Stimulated activated CD8-positive, alpha-beta memory T cell treated with anti-CD3 and anti-CD28 coated beads, Interleukin-7, amount 100 ng/mL, for 1 hour (primary cell): ENCODE measurements at places on chromosomes 6 and 20.

DNA sequence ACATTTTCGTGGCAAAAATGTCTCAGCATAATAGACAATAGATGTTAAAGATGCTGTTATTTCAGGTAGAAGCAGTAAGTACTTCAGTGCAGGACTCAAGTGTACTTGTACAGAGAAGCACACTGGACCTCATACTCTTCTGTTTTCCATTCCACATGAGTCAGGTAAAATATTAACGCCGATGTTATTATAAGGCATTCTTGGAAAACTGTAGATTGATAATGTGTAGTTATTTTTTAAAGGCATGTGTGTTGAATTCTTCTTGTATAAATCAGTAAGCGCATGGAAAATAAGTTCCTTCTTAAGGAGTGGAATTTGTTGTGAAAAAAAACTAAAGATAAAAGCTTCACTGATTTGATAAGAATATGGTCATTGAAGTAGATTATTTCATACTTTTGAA lies 45.8 kb downstream of the DOP1A start:
- DNase-seq, result no peak

DNA sequence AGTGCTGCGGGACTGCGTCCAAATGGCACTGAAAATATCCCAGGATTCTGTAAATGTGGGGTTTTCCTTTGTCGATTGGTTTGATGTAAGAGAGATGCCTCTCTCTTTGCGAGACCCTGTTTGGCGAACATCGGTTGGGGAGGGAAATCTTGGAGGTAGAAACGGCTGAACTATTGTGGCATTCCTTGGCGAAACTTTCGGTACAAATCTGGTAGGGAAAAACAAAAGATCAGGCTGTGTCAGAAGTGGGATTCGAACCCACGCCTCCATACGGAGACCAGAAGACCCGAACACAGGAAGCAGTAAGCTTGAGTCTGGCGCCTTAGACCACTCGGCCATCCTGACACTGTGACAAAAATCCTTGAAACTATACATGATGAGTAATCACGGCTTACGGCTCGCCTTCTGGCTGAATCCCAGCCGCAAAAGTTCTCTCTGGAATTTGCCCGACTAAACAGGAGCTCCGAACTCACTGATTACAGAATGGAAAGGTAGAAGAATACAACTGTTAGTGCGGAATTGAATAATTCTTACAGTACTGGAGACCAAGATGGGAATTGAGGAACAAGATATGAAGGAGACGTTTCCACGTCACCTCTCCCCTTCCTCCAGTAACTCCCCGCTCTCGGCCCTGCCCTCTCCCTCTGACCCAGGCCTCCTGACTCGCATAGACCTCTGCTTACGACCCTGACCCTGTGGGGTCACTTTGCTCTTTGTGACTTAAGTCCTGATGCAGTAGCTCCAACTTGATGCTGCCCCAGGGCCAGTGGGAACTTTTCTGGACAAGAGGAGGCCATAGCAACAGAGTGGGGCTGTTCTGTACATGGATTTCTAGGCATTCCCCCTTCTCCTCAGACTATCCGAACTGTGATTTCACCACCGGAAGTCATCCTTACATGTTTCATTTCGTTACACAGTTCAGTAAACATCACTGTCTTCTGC lies 132.8 kb upstream of the ZNF184 start:
- no peak for DNase-seq

GRCh38 chr6:168871642-168872315 lies 381.9 kb downstream of the THBS2 start:
- DNase-seq, result no peak

- DNase-seq, result peak; percentile 37
These were observed 102.1 kb upstream of the MYL9 start for GRCh38 chr20:36439040-36439730.

- DNase-seq, result no peak
These were observed 50.6 kb upstream of the LOC128125822 start for GRCh38 chr6:63521475-63522210.

DNA sequence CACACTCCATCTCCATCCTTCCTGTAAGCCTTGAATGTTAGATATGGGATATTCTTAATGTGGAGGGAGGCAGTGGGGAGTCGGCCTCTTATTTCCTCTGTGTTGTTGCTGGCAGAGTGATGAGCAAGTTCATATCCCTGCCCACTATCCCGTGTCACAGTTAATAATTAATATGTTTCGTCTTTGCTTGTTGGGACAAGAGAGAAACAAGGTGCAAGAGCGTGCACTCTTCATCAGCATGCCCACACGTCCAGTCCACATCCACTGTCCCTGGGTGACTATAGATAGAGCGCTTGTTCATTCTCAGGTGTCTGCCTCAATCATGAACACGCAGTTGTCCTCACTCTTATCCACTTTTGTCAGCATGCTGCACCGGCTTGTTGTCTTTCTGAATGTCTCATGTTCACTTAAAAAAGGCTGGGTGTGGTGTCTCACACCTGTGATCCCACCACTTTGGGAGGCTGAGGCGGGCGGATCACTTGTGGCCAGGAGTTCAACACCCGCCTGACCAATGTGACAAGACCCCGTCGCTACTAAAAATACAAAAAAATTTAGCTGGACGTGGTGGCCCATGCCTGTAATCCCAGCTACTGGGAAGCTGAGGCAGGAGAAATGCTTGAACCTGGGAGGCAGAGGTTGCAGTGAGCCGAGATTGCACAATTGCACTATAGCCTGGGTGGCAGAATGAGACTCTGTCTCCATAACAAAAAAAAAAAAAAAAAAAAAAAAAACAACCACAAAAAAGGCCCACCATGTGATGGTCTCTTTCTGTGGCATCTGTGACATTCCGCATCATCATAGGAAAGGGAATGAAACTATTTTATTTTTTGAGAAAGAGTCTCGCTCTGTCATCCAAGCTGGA lies 34.2 kb downstream of the PPP1R3G start:
- no peak for DNase-seq

GRCh38 chr6:82968708-82969107 lies 96.9 kb downstream of the UBE3D start:
- DNase-seq, result no peak

GRCh38 chr6:53721766-53722165 lies 56.2 kb upstream of the KLHL31 start:
- DNase-seq, result no peak

GRCh38 chr6:154638369-154638768 lies 94.8 kb upstream of the SCAF8 start:
- DNase-seq, result no peak

GRCh38 chr20:51511861-51512619 lies 30.5 kb downstream of the NFATC2 start:
- DNase-seq, result no peak

GRCh38 chr6:153618371-153619322 lies 420.4 kb upstream of the OPRM1 start:
- no peak for DNase-seq

DNA sequence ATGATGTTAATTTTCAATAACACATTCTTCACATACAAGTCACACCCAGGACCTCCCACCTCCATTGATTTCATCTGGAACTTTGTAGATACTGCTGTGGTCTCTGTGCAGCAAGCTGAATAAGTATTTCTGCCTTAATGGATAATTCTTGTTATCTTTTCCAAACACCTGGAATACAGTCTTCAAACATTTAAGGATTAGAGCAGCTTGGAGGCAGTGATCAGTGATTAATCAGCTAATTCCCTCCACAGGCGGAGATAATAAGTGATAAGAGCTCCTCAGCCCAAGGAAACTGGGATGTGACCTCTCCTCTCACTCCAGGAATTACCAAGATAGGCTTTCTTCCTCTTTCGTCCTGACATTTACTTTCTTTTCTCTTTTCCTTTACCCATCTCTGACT lies 110.7 kb downstream of the FIG4 start:
- DNase-seq, result no peak

DNA sequence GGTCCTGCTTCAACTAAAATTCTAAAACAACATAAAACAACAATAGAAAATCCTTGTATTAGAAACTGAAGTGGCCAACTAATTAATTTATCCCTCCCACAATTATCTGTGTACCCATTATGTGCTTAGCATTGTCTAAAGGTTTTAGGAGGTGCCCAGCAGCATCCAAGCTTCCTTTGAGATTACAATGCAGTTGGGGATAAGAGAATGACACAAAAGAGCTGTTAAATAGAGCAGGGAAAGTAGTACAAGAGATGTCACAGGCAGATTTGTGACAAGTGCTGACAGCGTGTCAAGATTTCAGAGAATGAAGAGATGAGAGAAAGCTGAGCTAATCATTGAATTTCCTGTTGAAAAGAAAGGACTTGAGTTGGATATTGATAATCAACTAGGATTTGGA lies 204.8 kb downstream of the OTOR start:
- no peak for DNase-seq

DNA sequence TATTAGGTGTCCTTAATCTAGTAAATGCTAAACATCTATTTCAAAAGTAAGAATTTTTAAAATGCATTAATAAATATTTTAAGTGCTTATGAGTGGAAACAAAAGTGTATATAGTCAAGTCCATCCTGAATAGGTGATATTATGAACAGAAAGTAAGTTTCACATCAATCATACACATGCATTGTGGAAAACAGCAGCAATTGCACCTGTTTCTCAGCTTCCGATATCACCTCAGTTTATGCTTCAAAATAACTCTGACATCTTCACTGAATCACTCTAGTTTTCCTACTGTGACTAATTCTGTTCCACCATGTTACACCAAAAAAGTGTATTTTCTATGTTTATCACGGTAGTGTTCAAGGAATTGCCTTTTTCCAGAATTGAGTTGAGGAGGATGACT lies 172.6 kb upstream of the MANEA start:
- no peak for DNase-seq

GRCh38 chr6:548517-548916 lies 108.4 kb downstream of the HUS1B start:
- DNase-seq, result no peak

GRCh38 chr6:39048481-39049399 lies at the start of gene GLP1R:
Gene GLP1R, plus strand, starts transcription at chr6:39048781. Its CDS starts 60 bp downstream, at chr6:39048841.
- DNase-seq, result no peak

GRCh38 chr6:139290787-139291311 lies 949 bp downstream of the TXLNB start:
- DNase-seq, result no peak

GRCh38 chr6:16999491-17000436 lies 102.1 kb upstream of the STMND1 start:
- no peak for DNase-seq

GRCh38 chr20:19864130-19864529 lies 106.1 kb downstream of the RIN2 start:
- no peak for DNase-seq

GRCh38 chr6:74840953-74841352 lies 364.9 kb downstream of the COL12A1 start:
- no peak for DNase-seq

- no peak for DNase-seq
These were observed 120.1 kb downstream of the CLIC5 start for GRCh38 chr6:45895569-45895968.

- DNase-seq, result no peak
These were observed 83.4 kb downstream of the ZNF217 start for GRCh38 chr20:53510262-53510661.

GRCh38 chr6:21189759-21190158 lies 403.8 kb upstream of the SOX4 start:
- no peak for DNase-seq

DNA sequence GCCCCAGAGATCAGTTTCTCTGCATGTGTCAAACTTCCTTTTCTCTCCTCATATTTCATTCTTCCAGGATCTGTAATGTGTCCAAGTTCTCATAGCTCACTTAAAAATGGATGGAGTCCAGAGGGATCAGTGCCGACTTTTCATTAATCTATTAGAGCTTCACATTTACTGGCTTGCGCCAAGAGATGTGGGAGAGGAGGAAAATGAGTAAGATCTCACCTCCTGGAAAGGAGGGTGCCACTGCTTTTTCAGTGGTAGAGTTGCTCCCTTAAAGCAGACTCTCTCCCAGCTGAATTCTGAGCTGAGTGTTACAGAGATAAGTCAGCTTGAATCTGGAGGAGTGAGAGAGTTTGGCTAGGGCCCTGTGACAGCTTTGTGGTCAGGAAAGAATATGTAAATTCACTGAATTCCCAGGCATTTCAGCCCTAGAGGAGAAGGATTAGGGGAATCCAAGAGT lies 175.9 kb downstream of the SOX4 start:
- no peak for DNase-seq

GRCh38 chr20:25120920-25121319 lies 39.0 kb upstream of the VSX1 start:
- DNase-seq, result no peak

GRCh38 chr6:124066269-124066668 lies 262.6 kb downstream of the NKAIN2 start:
- no peak for DNase-seq

GRCh38 chr6:8082954-8083858 lies 19.0 kb upstream of the BLOC1S5 start:
- no peak for DNase-seq
